Stimulated activated CD4-positive, alpha-beta T cell treated with anti-CD3 and anti-CD28 coated beads, Interleukin-4, amount 100 ng/mL, for 4 hours (primary cell): ENCODE measurements at places on chromosomes 1 and 21.

- no peak for DNase-seq
Measured at GRCh38 chr1:226309398-226310244, 657 bp upstream of the LIN9 start.

GRCh38 chr21:45132841-45133573 is 58.6 kb downstream of the ADARB1 start:
- no peak for DNase-seq

- no peak for DNase-seq
Measured at GRCh38 chr1:98130408-98130807, 209.6 kb upstream of the DPYD start.

GRCh38 chr1:8497210-8497819 is 179.4 kb downstream of the SLC45A1 start:
- no peak for DNase-seq

- DNase-seq = no peak
Measured at GRCh38 chr1:219710529-219711194, 97.8 kb upstream of the ZC3H11B start.
